ENCODE measurements at places on chromosomes 1 and 21.

GRCh38 chr1:89746424-89747149 is 74.2 kb upstream of the LRRC8D start:
- DNase-seq, result no peak

DNA sequence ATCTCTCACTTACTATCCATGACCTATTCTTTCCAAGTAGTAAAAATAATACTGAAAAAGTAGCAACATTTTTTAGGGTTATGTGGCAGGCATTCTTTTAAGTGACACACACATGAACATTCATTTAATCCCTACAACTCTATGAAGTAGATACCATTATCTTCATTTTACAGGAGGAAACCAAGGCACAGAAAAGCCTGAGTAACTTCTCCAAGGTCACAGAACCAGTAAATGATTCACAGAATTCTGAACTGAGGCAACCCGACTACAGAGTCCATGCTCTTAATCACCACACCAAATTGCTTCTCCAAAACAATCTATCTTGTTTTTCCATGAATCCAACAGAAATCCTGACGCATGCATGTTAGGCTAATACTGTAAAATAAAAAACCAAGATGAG is 17.5 kb downstream of the FUBP1 start:
- DNase-seq, result no peak

DNA sequence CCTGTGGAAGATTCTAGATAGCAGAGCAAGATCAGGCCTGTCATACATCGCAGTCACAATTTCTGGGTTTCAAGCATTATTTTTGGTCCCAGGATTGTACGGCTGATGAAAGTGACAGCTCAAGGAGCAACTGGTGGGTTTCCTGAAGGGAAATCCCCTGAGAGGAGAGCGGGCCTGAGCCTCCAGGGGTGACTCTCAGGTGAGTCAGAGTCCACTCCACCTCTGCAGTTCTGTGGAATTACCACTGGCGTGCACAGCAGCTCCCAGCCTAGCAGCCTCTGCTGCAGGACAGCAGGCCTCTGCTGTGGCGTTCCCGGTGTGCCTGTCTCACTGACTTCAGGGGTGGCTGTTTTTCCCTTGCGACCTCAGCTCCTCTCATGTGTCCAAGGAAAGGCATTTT is 24.4 kb downstream of the SLC66A1 start:
- no peak for DNase-seq

DNA sequence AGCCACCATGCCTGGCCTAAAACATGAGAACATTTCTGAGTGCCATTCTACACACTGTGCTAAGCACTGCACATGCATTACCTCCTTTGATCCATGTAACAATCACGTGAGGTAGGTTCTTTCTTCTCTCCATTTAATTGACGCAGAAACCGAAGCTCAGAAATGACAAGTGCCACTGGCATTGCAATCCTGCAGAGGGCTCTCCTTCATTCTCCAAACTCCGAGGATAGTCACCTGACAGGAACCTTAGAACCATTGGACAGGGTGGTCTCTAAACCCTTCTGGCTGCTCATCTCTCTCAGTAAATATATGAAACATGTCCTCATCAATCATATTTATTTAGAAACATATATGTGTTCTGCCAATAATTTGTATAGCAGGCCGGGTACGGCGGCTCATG is 167.1 kb upstream of the JUN start:
- DNase-seq, result no peak

DNA sequence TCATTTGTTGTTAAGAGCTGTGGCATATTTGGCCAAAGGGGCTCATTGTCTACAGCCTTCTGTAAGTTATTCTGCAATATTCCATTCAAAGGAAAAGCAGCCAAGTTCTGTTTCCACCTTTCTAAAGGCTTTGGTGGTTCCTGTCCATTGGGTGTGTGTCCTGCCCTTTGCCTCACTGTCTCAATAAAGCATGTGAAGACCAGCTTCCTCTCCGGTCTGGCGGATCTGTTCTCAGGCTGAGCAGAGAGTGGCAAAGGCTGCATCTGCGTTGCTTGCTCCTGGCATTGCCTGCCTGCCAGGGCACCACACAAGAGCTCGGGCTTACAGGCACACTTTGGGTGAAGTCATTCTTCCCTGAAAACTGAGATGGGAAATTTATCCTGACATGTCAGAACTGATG is 34.9 kb downstream of the ST6GALNAC3 start:
- DNase-seq, result no peak

DNA sequence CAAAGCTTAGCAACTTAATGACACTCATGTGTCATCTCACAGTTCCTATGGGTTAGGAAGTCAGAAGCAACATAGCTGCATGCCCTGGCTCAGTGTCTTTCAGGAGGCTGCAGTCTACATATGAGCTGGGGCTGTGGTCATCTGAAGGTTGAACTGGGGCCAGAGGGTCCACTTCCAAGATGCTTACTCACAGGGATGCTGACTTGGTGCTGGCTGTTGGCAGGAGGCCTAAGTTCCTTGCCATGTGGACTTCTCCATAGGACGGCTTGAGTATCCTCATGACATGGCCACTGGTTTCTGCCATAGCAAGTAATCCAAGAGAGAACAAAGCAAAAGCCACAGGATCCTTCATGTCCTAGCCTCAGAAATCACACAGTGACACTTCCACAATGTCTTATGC is 12.1 kb upstream of the FAM43B start:
- DNase-seq, result no peak

GRCh38 chr1:100423832-100424337 is 71.6 kb downstream of the CDC14A start:
- no peak for DNase-seq

DNA sequence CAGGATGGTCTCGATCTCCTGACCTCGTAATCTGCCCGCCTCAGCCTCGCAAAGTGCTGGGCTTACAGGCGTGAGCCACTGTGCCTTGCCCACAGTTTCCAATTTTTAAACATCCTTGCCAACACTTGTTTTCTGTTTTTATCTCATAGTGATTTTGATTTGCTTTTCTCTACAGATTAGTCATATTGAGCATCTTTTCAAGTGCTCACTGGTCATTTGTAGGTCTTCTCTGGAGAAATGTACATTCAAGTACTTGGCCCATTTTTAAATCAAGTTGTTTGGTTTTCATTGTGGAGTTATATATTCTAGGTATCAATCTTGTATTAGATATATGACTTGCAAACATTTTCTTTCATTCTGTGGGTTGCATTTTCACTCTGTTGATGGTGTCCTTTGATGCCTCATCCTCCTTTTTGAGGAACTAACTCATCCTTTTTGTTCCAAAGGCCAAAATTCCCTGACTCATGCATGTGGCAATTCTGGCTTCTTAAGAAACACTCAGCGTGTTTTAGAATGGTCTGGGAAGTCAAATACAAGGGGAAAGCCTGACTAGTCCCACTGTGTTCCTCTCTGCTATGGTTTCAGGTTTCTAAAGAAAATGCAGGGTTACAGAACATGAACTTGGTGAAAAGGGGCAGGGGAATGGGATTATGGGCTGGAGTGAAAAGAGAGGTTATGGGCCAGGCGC is 37.3 kb downstream of the PTAFR start:
- DNase-seq, result no peak

DNA sequence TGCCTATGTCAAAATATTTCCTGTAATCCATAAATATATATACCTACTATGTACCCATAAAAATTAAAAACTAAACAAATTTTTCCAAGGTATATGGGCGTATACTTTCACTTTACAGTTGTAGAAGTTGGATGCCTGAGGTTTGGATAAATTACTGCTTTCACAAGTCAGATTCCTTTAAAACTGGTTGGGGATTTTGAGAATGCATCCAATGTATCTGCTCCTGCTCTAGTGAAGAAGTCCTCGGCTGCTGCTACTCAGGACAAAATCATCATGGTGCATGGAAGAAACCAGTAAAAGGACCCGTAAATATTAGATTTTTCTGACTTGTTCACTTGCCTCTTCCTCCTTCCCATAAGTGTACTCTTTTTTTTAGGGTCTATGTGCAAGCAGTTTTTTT is 841.1 kb downstream of the USP25 start:
- DNase-seq, result no peak

DNA sequence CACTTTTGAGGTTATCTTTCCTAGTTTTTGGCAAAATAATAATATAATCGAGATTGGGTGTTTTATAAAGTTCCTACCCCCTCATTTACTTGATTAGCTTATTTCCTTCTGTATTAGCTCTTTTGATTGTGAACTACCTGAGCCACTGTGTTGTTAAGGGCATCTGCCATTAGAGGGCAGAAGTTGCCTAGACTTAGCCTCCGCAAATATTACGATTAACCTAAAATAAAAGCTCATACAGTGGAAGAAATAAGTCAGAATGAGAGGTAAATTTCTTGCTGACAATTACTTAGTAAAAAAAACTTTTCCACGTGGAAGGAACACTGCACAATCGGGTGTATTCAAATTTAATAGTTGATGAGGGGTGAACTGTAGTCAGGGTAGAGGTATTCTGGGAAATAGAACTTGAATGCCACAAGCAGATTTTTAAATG is 2.3 kb downstream of the H3-3A start:
- peak; percentile 59 for DNase-seq

GRCh38 chr21:45126983-45127382 is 52.6 kb downstream of the ADARB1 start:
- no peak for DNase-seq

DNA sequence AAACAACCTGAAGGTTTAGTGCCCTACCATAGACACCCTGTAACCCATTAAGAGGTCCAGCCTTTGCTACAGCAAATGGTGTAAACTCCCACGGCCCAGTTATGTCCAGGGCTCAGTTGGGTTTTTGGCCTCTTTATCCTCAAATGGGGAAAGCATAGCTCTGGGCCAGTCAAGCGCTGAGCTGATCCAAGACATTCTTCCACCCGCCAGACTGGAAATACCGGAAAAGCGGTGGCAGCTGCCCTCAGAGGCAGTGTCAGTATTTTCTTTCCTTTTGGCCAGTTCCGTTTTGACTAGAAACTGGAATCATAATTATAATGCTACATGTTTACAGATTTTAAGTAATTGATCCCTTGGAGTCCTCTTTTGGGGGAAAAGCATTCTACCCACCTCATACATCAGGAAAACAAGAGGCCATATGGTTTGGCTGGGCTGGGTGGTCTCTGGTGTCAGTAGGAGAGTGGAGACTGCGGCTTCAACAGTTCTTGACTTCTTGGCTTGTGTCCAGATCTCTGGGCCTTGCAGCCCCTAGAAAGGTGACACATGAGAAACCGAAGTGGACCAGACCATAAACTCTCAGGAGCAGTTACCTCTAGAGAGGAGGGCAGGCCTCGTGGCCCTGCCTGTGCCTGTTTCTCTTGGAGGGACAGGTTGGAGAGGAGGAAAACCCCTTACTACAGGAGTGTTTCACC is 30.2 kb upstream of the CLDN14 start:
- DNase-seq, result no peak

GRCh38 chr1:6245086-6245868 is 1.3 kb downstream of the HES3 start:
- DNase-seq, result peak; percentile 85

- no peak for DNase-seq
Measured at GRCh38 chr1:159282118-159282517, 20.0 kb upstream of the FCER1A start.

GRCh38 chr1:225603538-225604354 is 49.2 kb downstream of the ENAH start:
- no peak for DNase-seq

GRCh38 chr1:242088875-242089274 is 90.0 kb upstream of the MAP1LC3C start:
- DNase-seq, result no peak

- DNase-seq, result no peak
Measured at GRCh38 chr1:167654975-167655575, 25.0 kb downstream of the RCSD1 start.

DNA sequence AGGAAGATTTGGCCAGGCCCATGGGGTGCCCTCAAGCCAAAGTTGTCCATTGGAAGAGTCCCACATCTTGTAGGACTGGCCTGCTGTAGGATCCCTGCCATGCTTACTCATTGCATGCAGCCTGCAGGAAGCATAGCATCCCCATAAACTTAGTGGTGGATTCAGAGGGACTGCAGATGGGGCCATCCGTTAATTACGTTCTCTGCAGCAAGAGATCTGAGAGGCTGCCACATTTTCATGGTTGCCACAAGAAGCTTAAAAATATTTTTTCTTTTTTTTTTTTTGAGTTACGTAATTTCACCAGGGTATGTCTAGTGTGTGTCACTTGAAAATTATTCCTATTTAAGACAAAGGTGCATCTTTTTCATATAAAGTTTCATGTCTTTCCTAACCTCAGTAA is 329.7 kb upstream of the USP24 start:
- DNase-seq, result no peak

- peak; percentile 18 for DNase-seq
Measured at GRCh38 chr1:12315146-12315545, 85.3 kb downstream of the VPS13D start.

- DNase-seq, result peak; percentile 6
Measured at GRCh38 chr1:214720561-214720960, 117.6 kb downstream of the CENPF start.

- DNase-seq, result no peak
Measured at GRCh38 chr1:114314098-114314497, 160.4 kb upstream of the SYT6 start.

All from NCI-H2171 treated with DMSO at 0.1 percent for 48 hours (cell line).